Right ventricle myocardium superior (tissue), 1 donor: ENCODE measurements at places on chromosomes 2 and 18. TPM values are rescaled to one million over a fixed set of nuclear protein-coding genes. Genes with fewer than 3 reads are reported as not detected.

- no peak for DNase-seq
Measured at GRCh38 chr2:204175552-204176271, 239.1 kb downstream of the ICOS start.

DNA sequence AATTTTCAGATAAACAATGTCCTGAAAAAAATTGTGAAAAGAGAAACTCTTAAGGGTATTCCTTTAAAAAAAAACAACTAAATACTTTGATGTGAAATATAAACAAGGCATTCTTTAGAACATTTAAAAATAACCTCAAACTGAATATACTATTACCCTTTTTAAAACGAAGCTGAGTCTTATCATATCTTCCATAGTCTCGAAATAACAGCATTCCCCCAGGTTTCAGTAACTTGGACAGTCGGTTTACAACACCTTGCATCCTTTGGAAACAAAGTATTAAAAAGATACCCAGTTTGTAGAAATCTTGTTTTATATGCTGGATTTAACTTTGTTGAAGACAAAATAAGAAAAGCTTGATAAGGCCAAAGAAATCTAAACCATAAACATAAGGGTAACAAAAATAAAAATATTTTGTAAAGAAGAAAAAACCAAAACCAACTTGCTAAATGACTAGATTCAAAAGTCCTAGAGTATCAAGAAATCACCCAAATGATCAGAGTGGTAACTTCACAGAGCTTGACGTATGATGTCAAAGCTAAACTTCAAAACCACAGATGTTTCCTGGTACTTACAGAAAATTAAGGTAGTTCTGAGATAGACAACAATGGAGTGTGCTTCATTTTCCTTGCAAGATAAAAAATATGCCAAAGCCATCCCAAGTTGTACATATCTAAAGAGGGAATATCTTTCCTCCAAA lies 107.8 kb downstream of the METTL8 start:
- DNase-seq, result no peak

DNA sequence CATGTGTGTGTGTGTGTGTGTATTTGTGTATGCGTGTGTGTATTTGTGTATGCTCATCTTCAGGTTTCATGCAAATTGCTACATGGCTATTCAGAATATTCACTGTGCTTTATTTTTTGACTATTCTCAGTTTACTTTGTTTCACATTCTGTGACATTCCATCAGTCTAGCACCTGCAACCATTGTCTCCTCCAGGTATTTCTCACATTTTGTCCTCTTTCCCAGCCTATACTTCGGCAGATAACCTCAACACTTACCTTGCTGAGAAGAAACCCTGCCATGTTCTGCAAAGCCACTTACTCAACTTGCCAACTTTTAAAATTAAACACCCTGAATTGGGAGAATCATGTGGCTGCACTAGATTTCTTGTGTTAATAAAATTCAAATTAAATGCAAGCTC lies 135.4 kb upstream of the REG3A start:
- no peak for DNase-seq

- no peak for DNase-seq
Measured at GRCh38 chr2:112962308-112963175, 15.3 kb upstream of the IL36G start.

GRCh38 chr2:230949966-230950873 lies 25.2 kb upstream of the GPR55 start:
- DNase-seq, result no peak

- DNase-seq, result peak; percentile 52
Measured at GRCh38 chr2:43426305-43427031, 169.4 kb downstream of the THADA start.

GRCh38 chr18:7325126-7325430 lies 94.2 kb downstream of the LRRC30 start:
- no peak for DNase-seq

DNA sequence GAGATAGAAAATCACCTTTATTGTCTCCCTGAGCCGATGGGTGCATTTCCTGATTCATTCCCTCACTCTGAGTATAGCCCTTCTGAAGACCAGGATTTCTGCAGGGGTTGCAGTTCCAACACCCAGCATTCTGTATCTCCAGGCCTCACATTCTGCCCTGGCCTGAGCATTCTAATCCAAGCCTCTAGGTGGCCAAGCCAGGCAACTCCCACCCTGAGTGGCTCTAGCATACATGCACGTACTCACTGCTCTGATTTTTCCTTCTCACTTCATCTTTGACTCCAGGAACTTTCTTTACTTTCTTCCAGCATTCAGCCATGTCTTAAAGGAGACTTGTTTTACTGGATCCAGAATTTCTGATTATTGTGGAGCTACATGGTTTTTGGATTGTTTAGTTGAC lies 100.7 kb upstream of the STK39 start:
- peak; percentile 46 for DNase-seq

GRCh38 chr2:104690255-104690984 lies 163.5 kb upstream of the POU3F3 start:
- DNase-seq, result no peak

- no peak for DNase-seq
Measured at GRCh38 chr2:128808462-128809258, 490.0 kb upstream of the HS6ST1 start.

- no peak for DNase-seq
Measured at GRCh38 chr2:172248381-172248780, 145.7 kb upstream of the DLX2 start.

- DNase-seq, result peak; percentile 74
Measured at GRCh38 chr2:182866461-182867406, at the start of gene FRZB. TSS of gene FRZB (minus strand) at chr2:182866637. CDS start at chr2:182866552, 85 bp downstream.

- no peak for DNase-seq
Measured at GRCh38 chr2:198054299-198054698, 249.9 kb downstream of the PLCL1 start.

GRCh38 chr18:60044290-60045006 lies 144.7 kb downstream of the PMAIP1 start:
- DNase-seq, result no peak

- no peak for DNase-seq
Measured at GRCh38 chr2:7906431-7906830, 775.4 kb upstream of the ID2 start.

DNA sequence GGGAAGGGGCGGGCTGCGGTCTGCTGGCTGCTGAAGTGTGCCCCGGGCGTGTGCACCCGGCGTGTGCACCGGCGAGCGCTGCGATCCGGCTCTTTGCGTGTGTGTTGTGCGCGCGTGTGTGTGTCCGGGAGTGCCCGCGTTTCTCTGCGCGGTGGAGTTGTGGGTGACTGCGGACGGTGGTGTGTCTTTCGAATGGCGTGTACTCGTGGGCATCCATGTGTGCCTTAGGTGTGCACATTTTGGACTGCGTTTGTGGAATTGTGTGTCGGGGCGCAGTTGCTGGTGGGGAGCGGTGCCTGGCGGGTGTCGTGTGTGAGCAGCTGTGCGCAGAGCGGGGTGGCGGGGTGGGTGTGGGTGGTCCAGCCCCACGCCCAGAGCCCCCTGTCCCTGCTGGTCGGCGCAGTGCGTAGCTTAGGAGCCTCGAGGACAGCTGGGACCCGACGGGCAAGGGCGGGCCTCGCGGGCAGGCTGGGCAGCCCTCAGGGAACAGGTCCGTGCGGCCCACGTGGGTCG lies 533 bp downstream of the HPCAL1 start:
- no peak for DNase-seq

- no peak for DNase-seq
Measured at GRCh38 chr2:61111708-61112107, 46.0 kb downstream of the SANBR start.

DNA sequence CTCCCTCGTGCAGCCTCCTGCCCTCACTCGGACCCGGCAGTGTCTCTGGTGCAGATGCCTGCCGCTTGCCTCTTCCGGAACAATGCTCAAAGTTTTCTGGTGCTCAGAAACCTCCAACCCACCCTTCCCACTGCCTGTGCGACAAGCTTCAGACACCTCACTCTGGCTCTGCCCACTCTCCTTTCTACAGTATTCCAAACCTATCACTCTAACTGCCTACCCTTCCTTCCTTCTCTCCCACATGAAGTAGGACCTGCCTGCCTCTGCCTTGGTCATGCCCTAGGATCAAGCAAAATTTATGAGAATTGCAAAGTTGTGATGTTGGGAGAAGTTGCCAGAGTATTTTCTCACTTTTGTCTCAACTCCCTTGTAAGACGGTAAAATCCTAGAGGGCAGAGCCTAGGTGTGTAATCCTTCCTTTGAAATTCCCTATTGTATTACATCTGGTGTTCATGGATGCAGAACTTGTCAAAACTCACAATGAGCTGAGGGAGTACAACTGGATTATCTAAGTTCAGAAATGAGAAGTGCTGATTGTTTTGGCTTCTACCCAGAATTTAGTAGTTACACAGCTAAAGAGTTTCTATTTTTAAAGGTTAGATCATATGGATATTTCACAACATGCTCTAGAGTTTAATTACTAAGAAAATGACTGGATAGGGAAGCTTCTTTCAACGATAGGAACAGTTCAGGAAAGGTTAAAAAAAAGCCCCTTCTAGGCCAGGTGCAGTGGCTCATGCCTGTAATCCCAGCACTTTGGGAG lies 7.2 kb downstream of the NPC1 start:
- no peak for DNase-seq

DNA sequence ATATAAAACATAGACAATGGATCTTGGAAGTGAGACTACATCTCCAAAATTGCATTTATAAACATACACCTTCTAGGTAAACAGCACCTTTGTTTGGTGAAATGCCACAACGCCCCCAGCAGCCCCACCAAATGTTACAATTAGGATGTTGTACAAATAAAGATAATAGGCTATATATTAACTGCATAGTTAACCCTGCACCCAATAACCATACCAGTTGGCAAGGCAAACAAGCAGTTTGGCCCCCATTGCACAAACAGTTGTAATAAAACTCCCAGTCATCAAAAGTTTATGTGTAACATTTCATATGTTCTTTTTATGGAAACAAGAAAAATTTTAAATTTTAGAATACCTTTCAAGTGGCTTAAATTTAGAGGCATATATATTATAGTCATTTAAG lies 67.3 kb downstream of the PRPF40A start:
- no peak for DNase-seq

DNA sequence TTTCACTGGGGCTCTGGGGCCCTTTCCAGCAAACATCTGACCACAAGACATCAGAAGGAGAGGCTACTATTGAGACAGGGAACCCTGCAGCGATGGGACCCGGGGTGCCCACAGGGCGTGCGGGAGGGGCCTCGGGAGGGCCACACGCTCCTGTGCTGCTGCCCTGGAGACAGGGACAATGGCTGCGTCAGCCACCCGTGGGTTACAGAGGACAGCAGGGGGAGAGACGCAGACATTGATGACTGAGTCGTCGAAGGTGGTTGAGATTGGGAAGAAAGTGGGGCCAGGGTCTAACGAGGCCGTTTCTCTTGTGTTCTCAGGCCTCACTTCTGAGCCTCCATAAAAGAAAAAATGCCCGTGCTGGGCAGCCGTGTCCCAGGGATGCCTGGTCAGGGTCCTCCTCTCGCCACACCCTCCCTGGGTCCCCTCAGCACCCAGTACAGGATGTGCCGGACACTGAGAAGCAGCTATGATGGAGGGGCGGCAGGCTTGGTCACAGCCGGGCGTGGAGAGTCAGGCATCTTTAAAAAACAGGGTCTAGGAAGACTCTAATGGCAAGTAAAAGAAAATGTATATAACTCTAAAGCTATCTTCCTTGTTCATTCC lies 73.9 kb downstream of the NDUFA10 start:
- peak; percentile 25 for DNase-seq

DNA sequence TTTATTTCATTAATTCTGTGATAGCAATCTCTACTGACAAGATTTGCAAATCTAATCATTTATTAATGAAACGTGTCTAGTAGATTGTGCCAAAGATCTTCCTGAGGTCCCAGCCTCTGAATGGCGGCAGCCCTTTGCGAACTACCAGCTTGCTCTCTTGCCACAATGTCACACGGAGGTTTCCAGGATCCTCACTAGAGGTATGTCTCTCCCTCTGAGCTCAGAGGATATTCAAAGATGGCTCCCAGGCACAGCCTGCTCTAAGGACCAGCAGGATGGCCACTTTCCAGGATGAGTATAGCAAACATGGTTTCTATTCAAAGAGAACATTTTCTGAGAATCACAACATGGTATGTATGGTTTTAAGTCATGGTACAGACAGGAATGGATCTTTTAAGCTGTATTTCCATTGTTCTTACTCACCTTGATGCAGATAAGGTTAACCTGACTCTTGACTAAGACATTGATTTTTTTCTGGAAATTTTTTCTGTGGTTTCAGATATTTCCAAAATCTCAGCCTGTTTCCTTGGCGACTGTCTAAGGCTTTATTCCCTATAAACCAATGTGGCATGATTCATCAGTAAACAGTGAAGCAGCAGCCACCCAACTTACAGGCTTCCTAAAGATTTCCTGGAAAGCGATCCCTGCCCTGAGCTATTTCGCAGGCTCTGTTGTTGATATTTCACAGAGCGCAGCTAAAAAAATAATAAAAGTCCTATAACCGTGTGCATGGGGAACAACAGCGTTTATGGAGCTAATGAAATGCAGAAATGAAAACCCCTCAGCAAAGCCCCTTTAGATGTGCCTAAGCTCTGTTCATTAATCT lies 54.1 kb upstream of the KLF7 start:
- DNase-seq, result no peak

GRCh38 chr2:79660557-79660956 lies 147.7 kb downstream of the CTNNA2 start:
- no peak for DNase-seq

DNA sequence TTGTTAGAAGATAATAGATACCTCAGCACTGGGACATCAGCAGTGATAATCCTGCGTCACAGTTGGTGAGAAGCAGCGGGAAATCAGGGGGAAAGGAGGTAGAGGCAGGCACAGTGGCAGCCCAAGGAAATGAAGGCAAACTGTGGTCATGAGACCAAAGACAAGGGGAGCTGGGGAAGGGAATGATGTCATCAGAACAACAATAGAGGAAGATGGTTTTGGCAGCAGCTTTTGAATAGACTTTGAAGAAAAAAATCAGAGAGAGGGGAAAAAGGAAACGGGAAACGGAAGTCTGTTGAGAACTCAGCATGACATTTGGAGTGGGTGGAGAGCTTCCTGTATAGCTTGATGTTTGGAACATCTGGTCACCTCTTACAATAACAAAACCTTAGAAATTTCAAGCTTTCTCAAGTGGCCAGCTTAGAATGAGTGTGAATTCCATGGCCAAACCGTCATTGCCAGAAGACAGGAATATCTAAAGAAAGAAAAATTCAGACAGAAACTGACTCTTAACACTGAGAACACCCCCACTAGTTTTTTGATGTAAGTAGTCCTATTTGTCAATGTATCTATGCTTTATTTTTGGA lies 18.4 kb upstream of the YES1 start:
- no peak for DNase-seq

TUBA4B gene
- not detected for total RNA-seq

ACOXL gene
- total RNA-seq, result not detected

DUSP19 gene
- total RNA-seq, result 10.8 TPM

ABCB11 gene
- 0.13 TPM for total RNA-seq

KYNU gene
- 1.3 TPM for total RNA-seq

ARHGAP25 gene
- 7.3 TPM for total RNA-seq

GLI2 gene
- total RNA-seq, result 1.3 TPM

LDLRAD4 gene
- total RNA-seq, result 29.3 TPM

GAREM2 gene
- total RNA-seq, result 1.3 TPM

VIT gene
- total RNA-seq, result 19.4 TPM

CDH2 gene
- total RNA-seq, result 308 TPM

KCMF1 gene
- 83.3 TPM for total RNA-seq

ZC3H15 gene
- 25.8 TPM for total RNA-seq

CFC1 gene
- total RNA-seq, result not detected
